ENCODE measurements at places on chromosomes 2 and 18.

GRCh38 chr2:74831693-74832530, 2.0 kb upstream of the HK2 start:
- DNase-seq: no peak

DNA sequence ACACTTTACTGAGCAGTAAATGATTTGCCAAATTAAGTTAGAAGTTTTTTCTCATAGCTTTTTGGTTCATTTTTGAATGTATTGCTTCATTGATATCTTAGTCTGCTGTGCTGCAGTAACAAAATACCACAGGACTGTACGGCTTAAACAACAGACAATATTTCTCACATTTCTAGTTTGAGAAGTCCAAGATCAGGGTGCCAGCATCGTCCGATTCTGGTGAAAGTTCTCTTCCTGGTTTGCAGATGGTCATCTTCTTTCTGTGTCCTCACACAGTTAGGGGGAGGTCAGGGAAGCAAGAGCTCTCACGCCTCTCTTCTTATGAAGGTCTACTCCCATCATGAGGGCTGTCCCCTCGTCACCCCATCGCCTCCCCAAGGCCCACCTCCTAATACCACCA, 325.4 kb downstream of the PTPRM start:
- no peak for DNase-seq

GRCh38 chr18:51802569-51803428, 537.2 kb upstream of the DCC start:
- peak; percentile 30 for DNase-seq

DNA sequence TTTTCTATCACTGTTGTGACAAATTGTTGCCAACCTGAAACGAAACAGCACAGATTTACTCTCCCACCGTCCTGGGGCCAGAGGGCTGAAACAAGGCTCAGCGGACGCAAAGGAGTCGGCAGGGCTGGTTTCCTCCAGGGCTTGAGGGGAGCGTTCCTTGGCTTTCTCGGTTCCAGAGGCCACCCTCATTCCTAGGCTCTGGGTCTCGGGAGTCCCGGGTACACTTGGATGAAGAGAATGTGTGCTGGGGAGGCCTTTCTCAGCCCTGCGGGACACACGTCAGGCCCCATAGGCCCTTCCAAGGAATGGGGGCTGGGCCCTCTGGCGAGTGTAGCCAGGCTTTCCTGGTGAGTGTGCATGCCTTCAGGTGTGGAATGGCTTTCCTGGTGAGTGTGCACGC, 287.3 kb upstream of the HS6ST1 start:
- DNase-seq: no peak

DNA sequence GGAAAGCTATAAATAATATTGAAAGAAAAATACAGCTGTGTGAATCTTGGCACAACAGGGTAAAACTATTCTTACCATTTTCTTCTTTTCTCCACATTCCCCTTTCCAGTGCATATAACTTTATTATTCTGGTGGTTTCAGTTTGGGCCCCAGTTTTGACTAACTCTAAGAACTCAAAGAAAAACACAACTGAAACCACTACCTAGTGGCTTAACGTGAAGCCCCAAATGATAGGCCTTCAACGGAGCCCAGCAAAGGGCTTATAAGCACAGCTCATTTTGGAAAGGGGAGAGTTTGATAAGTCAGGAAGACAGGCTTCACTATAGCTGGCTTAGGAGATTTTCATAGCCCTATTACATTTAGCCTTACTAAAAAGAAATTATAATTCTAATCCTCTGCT, 62.4 kb downstream of the PPP1R1C start:
- no peak for DNase-seq

DNA sequence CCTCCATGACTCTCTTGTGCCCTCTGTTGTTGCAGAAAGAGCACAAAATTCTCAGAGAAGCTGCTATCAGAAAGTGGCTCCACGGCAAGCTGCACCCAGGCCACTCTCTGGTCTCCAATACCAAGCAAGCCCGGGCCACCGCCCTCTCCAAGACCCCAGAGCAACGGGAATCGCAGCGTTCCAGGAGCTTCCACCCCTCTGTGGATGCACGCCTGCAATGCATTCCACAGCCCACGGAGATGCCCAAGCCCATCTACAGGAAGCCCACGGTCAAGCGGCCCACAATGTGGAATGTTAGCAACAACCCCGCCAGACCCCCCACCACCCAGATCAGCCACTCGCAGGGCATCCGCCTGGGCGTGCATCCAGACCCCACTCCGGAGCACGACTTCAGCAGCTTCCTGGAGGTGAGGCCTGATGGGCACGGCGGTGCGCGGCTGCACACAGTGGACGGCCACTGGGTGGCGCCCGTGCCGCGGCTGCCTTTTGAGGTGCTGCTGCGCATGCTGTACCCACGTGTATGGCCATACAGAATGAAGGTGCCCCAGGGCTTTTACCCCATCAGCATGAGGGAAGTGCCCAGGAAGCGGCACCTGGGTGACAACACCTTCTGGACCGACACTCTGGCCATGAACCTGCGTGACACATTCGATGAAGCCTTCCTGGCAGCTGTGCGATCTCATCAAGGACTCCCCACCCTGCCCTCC, 6.3 kb downstream of the ANKRD53 start:
- DNase-seq: peak; percentile 71

GRCh38 chr2:219530048-219530963, 13.3 kb downstream of the CHPF start:
- DNase-seq: peak; percentile 93

- DNase-seq: no peak
Observed at GRCh38 chr18:44627280-44627679, 53.4 kb upstream of the SETBP1 start.

DNA sequence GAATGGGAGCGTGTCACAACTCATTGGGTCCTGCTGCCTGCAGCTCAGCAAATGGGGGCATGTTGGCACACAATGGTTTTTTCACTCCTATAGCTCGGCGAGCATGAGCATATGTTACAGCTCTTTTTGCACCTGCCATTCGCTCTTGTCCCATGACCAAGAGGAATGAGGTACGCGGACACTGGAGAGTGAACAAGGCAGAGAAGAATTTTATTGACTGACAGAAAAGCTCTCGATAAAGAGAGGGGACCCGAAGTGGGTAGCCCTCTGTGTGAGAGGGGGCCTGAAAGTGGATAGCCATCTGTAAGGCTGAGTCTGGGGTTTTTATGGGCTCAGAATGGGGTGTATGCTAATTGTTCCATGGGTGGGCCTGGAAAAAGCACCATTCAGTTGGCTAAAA, 5.5 kb downstream of the ACYP2 start:
- DNase-seq: no peak

- DNase-seq: peak; percentile 100
Observed at GRCh38 chr2:26401739-26402541, at the start of gene DRC1. Gene DRC1, plus strand, starts transcription at chr2:26401920. Its CDS starts 70 bp downstream, at chr2:26401990.

DNA sequence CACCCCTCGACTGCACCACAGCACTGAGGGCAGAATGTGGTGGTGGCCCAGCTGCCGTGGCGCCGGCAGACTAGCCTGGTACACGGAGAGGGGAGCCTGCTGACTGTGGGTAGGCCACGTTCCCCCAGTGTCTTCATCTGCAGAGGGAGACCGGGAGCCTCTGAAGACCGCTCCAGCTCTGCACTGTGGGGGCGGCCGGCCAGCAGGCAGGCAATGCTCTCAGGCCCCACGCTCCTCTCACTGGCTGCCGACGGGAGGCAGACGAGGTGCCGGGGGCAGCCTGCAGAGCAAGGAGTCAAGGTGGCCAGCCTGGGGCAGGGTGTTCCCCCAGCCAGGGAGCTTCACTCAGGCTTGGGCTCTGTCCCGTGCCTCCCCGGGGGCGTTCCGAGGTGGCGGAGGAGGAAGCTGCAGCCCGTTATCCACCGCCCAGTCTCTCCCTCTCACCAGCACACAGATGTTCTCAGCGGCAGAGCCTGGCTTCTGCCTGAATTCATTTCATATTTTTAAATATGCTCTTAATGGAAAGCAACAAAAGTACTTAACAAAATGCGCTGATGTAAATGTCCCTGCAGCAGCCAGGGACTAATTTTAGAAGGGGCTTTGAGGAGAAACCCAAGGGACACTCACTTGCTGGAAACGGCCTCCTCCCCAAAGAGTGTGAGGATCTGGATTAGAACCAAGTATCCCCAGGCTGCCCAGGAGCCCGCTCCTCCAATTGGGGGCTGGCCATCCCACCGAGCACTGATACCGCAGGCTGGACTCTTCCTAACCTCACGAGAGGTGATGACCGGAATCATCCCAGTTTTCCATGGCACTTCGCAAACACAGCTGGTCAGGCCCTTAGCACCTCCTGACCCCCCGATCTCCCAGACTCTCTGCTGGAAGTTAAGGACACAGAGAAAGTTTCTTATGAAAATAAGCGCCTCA, 87.8 kb downstream of the HDAC4 start:
- DNase-seq: peak; percentile 59

GRCh38 chr2:166432331-166432730, 56.6 kb upstream of the SCN9A start:
- no peak for DNase-seq

DNA sequence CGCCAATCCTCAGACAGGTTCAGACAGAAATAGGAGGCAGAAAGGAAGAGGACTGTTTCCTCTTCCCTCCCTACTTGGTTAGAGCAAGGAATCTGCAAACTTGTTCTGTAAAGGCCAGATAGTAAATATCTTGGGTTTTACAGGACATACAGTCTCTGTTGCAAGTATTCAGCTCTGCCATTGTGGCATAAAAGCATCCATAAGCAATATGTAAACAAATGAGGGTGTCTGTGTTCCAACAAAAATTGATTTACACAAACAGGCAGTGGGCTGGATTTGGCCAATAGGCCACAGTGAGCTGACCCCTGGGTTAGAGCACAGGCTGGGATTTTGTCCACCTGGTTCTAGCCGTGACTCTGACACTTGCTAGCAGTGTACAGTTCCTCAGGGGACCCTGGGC, 89.4 kb downstream of the NRP2 start:
- DNase-seq: no peak

DNA sequence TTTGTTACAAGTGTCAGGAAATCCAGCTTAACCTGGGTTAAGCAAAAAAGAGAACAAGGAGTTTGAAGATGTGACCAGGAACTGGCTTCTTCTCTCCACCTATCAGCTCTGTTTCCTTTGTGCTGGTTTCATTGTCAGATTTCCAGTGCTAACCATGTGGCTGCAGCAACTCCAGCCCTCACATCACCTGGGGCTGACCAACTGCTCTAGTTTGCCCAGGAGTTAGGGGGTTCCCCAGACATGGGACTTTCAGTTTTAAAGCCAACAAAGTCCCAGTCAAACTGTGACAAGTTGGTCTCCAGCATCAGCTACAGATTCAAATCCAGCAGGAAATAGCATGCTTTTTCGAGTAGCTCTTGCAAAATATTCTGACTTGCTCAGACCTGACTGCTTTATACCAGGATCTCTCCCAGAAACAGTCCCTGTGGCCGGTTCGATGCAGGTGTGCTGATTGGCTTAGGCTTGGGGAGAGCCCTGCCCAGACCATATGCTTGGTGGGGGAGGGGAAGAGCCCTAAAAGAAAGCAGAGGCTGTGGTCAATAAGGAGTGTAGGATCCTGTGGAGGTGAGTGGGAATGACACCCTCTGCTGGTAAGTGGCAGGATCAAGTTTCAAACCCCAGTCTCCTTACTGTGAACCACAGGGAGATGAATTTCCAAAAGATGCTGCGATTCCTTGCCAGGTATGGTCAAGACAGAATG, 49.5 kb downstream of the KCNE4 start:
- peak; percentile 42 for DNase-seq

DNA sequence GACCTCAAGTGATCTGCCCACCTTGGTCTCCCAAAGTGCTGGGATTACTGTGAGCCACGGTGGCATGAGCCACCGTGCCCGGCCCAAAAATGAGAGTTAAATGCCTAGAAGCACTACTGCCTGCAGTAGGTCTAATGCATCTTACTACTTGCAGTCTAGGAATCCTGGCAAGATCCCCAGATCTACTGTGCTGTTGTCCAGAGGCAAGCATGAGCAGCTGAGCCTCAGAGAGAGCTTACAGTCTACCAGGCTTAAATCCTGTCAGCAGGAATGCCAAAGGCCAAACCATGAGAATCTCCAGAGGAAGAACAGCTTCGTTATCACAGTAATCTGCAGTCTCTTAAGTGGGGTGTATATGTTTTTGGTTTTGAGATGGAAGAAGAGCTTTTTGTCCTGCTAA, 54.4 kb downstream of the XRCC5 start:
- DNase-seq: no peak

- DNase-seq: no peak
Observed at GRCh38 chr2:226906163-226906693, 70.4 kb downstream of the RHBDD1 start.

DNA sequence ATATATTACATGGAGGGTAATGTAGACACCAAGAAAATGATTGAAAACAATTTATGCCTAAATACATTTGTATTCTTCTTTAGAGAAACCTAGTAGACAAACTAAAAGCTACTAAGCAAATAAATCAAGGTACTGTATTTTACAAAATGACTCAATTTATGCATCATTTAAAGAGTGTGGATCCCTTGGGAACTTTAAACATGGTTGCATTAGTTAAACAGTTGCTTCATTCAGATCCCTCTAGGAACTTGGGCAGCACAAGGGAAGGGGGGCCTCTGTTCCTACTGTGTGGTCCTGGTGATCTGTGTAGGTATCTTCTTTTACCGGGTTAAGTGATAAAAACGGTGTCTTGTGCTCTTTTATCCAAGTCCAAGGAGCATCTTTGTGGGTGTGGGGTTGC, 31.5 kb upstream of the ATP8B1 start:
- DNase-seq: no peak

GRCh38 chr18:9951022-9951859, 37.4 kb downstream of the VAPA start:
- peak; percentile 57 for DNase-seq

DNA sequence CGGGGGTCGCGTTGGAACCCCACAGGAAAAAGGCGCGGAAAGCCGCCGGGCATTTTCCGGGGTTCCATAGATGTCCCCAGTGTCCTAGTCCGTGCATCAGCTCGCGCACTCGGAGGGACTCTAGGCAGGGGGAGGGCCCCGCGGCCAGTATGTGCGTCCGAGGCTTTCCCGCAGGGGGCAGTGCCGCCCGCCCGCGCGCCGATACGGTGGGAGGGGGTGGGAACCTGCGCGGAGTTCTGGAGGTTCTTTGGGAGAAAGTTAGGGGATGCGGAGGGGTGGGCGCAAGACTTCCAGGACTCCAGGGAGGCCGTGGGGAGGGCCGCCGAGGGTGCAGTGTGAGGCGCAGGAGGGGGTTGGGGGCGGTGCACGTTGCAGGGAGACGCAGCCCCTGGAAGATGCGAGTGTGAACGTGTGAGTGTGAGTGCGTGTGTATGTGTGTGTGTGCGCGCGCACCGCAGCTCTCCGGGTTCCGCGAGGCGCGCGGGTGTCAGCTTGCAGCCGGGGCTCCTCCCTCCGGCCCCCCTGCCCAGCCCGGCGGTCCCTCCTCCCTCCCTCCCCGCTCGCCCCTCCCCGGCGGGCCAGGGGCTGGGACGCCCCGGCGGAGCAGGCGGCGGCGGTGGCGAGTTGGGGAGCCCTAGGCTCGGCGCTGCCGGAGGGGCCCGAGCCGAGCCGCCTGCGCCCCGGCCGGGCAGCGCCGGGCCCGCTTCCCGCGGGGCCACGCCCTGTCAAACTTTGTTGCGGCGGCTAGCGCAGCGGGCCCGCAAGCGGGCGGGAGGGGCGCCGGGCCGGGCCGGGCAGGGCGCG, at the start of gene TCF7L1:
TSS of gene TCF7L1 (plus strand) at position 559 of the 804 bp plus-strand sequence. CDS start 293 bp downstream, outside the sequence.
- DNase-seq: peak; percentile 93

Data from SK-N-SH (cell line).